Fibroblast of skin of abdomen (primary cell): ENCODE measurements at places on chromosomes 2 and 18.

GRCh38 chr2:180411661-180412060 lies 404.6 kb upstream of the CWC22 start:
- no peak for DNase-seq

- peak; percentile 39 for DNase-seq
These were observed 338.4 kb upstream of the SLC39A10 start for GRCh38 chr2:195318440-195319111.

DNA sequence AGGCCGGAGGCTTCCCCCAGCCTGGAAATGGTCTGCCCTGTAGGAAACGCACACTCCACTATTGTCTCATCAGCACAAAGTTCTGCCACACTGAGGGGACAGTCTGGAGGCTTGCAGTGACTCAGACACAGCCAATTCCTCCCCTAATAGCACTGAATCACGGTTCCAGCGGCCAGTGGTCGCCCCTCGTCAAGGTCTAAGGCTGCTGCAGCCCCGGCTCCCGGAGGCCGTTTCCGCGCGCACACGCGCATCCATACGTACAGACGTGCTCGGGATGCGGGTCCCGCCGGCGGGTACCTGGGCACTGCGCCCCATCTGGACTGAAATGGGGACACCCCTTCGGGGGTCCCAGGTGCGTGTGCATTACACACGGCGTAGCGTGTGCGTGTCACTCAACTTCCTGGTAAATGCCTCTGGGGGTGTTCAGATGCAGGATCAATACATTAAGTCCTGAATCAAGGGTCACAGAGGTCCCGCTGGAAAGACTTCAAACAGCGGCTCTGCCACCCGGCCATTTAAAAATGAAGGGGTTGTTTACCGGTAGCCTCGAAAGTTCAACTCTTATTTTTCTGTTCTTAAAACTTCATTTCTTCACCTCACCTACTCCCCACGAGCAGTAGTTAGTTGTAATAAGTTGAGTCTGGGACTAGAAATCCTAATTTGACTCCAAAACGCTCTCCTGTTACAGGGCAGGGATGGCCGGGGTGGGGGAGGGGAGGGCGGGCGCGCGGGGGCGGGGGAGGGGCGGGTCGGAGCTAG lies 572 bp upstream of the ZNF516 start:
- DNase-seq: peak; percentile 61

GRCh38 chr2:210190345-210190744 lies 19.1 kb upstream of the KANSL1L start:
- DNase-seq: no peak

GRCh38 chr2:152635635-152636298 lies 81.5 kb downstream of the PRPF40A start:
- peak; percentile 50 for DNase-seq

GRCh38 chr2:13180729-13181128 lies 464.0 kb downstream of the TRIB2 start:
- no peak for DNase-seq

GRCh38 chr2:240687741-240688552 lies 3.7 kb upstream of the AQP12A start:
- no peak for DNase-seq
